ACHN (cell line): ENCODE measurements at places on chromosomes 5 and 9.

DNA sequence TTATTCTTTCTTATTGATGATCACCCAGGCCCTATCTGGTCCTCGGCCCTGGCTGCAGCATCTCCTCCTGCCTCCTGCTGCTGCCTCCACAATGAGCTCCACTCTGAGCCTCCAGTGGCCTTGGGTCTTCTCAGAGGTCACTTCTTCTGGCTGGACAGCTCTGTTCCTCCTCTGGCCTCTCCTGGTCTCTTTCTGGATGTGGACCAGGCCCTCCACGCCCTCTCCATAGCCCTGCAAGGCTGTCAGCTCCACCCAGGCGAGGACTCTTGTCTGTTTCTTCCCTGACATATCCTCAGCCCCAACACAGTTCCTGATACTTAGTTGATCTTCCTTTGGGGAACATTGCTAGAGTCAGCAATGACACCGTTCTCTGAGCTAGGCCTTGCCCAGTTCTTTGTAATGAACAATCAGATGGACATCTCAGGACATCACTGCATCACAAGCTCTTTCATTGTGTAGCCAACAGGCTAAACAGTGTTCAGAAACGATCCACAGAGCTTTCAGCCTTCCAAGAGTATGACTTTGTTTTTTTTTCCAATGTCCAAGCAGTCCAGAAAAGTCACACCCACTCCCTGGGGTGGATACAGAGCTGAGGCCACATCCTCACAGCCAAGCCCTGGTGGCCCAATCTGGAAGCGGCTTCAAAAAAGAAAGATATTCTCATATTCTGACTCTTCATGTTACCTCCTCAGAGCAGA, 62.5 kb upstream of the DNAH5 start:
- no peak for DNase-seq

DNA sequence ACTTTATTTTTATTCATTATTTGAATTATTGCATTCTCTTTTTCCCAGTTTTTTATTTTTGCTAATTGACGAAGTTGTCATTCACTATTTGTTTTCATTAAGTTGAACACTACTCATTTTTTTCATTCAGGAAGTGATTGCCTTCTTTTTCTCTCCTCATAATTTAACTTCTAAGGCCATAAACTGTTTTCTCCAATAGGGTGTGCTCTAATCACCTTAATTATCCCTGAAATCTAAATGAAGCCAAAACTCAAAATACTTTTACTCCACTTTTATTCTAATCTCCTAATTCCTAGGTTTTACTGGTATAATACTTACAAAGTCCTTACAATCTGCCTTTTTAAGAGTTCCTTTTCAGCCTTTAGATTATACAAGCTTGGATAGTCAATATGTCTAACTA, 2.9 kb upstream of the OR13C2 start:
- no peak for DNase-seq

GRCh38 chr5:14574891-14575508, 6.6 kb upstream of the OTULINL start:
- no peak for DNase-seq

DNA sequence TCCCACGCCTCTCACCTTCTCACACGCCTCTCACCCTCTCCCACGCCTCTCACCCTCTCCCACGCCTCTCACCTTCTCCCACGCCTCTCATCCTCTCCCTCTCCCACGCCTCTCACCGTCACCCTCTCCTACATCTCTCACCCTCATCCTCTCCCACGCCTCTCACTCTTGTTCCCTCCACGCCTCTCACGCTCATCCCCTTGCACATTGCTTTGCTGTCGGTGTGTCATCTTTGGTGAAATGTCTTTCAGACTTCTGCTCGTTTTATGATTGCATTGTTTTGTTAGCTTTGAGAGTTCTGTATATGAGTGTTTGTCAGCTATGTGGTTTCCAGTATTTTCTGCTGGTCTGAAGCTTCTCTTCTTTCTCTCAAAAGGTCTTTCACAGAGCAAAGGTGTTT, 102.7 kb downstream of the EHMT1 start:
- no peak for DNase-seq

GRCh38 chr9:8677741-8678140, 878.2 kb upstream of the DMAC1 start:
- peak; percentile 60 for DNase-seq

DNA sequence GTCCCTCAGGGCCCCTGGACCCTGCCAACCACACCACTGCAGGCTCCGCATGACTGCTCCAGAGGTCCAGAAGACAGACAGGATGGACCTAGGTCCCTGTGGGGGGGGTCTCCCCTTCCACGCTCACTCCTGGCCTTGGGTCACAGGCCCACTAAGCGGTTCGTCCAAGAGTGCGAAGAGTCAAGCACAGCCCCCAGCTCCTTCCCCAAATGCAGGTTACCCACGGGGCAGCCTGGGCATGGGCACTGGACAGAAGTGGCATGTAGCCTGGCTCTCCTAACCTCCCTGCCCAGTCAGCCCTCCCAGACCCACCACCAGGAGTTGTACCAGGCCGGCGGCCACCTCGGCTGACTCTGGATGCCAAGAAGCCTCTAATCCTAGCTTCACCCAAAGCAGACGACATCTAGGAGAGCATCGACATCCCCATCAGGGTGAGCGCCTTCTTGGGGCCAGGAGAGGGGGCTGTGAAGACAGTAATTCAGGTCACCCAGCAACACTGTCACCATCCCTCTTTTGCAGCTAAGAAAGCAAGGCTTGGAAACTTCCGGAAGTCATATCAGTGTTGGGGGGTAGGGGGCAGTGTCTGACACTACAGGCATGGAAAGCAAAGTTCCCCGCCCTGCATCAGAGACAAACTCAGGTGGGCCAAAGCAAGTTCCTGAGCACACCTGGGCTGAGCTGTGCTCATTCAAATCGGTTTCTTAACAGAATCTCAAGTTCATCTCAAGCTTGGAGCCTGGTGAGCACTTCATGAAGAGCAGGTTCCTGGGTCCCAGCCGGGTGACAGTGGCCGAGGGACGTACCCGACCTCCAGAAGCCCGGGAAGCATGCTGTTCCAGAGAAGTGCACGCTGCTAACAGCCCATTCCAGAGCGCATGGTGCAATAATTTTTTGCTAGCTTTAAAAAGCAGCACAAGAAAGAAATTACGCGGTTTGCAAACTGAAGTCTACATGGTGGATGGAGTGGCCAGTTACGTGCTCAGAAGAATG, 68.7 kb downstream of the SEMA4D start:
- no peak for DNase-seq

DNA sequence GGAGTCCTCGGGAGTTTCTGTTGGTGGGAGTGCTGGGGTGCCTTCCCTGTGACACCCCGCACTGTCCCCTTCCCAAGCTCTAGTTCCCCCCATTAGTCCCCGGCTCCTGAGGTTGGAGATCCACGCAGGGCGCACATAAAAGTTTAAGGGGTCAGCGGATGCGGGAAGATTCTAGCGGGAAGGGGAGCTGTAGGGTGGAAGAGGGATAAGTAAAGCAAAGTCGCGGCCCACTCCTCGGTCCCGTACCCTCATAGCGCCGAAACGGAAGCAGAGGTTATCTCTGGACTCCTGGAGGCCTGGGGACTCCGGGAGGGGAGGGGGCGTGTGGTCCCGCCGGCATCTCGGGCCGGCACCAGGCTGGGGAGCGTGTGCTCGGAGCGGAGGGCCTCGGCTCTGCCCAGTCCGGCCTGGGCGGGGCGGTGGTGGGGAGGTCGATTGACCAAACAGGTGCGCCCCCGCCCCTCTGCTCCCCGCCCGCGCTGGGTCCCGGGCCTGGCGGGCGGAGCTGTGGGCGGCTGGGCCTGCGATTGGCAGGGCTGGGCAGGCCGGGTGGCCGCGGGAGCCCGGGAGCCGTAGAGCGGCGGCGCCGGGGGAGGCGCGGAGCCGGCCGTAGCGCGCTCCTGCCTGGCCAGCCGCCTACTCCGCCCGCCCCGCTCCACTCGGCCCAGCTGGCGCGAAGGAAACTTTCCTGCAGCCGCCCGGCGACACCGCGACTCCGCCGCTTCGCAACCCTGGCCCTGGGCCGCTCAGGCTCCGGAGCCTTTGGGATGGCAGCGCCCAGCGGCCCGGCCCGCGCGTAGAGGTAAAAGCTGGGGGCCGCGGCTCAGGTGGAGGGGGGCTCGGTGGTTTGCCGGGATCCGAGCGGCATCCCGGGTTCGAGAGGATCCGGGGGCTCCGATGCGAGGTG, 52.2 kb upstream of the DAB2IP start:
- peak; percentile 29 for DNase-seq

GRCh38 chr9:101176384-101176783, 147.9 kb downstream of the PLPPR1 start:
- peak; percentile 1 for DNase-seq
